ENCODE measurements at places on chromosomes 4 and X.

GRCh38 chrX:17642891-17643290 lies 94.4 kb upstream of the SCML1 start:
- DNase-seq = no peak

GRCh38 chr4:23737571-23737970 lies 152.3 kb downstream of the PPARGC1A start:
- DNase-seq = no peak

- no peak for DNase-seq
These were observed 250.5 kb upstream of the GPRIN3 start for GRCh38 chr4:89558147-89558546.

DNA sequence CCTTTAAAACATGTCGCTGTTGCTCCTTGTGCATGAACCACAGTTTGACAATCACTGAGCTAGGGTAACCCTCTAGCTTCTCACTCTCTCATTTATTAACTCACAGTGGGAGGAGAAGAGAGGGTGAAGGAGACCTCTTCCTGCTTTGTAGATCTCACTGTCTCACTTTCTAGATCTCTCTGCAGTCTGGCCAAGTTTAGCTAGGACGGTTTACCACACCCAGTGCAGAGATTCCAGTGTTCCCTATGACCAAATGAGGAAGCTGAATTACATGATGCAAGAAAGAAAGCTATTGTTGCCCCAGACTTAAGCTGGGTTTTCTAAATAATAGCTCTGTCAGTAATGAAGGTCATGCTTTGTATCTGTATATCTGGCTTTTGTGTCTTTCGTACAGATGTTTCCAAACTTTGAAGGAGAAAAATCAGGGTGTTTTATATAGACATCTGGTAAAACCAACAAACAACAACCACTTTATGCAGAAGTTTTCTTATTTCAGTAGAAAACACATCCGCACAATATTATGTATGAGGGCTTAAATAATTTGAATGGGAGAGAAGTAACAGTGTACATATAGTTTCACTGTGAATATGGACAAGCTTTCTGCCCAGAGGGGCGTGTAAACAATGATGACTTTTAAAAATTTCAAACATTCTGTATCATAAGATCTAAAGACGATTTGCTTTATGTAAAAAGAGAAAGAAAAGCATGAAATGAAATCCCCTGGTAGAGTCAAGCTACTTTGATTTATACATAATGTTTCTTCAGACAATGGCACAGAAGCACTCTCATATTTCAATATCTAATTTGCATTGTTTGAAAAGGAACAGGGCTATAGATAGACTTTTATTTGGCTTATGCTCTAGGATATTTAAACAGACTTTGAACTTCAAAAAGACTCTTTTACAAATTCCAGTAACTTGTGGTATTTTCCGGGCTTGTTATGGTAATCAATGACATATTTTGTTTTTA lies 582.3 kb downstream of the FSTL5 start:
- DNase-seq = no peak

DNA sequence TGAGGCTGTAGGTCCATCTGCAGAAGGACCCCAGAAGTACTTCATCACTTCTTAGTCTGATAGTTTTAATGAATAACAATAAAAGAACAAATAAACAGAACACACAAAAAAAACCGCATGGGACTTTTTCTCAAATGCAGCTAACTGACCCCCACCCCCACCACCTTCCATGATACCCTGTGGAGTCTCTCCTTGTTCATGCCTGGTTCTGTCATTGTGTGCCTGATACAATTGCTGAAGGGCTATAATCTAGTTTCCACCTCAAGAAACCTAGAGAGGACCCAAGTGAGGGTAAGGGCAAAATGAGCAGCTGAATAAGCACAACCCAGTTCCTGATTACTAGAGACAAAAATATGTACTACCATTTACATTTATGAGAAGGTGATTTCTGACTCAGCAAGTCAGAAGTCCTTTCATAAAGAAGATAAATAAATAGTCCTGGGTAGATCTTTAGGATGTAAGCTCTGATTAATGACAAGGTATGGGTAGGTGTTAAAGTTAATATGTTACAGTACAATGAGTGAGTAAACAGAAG lies 155.1 kb downstream of the TMA16 start:
- no peak for DNase-seq

DNA sequence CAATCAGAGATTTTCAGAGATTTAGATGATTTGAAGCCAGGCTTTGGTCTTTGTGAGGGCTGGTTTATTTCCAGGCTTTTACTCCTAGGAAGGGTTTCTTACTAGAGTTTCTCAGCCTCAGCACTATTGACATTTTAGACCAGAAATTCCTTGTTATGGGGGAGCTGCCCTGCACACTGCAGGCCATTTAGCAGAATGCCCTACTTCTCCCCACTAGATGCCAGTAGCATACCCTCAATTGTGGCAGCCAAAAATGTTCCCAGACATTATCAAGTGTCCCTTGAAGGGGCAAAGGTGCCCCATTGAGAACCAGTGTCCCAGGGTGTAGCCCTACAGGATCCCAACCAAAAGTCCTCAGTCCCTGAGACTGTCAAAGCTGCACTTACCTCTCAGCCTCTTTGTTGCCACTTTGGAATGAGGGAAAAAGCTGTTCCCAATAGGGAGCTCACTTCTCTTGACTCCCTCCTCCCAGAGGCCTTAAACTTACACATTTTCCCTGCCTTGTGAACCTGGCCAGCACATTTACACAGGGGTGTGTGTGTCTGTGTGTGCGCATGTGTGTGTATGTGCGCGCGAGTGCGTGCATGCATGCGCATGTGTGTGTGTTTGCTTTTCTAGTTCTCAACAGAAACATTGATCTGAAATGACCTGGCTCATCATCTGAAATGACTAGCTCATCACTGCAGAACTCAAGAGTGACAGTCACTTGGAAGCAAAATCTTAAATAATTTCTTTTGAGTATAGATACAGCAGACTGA lies 231.4 kb downstream of the QDPR start:
- DNase-seq = no peak

GRCh38 chr4:118260309-118260708 lies 92.5 kb downstream of the PRSS12 start:
- DNase-seq = no peak

GRCh38 chr4:41209187-41209586 lies 5.2 kb downstream of the APBB2 start:
- no peak for DNase-seq
